Esophagus squamous epithelium (tissue), 5 donors: ENCODE measurements at places on chromosomes 3 and 15. TPM values are rescaled to one million over a fixed set of nuclear protein-coding genes. Genes with fewer than 3 reads are reported as not detected.

DNA sequence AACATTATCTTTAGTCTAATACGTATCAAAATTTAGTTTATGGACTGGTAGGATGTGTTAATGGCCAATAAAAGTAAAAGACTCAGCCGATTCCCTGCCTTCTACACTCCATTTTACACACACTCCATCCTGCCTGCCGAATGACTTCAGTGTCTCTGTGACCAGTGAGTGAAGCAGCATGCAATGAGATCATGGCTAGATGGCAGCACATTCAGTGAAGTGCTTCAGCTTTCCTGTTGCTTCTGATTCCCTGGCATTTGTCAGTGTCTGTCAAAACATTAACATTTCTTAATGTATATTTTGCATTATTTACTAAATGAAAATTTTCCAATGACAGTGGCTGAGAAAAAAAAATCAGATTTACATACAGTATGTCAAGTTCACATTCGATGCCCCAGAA, 412.0 kb downstream of the FHIT start:
- DNase-seq, result no peak

DNA sequence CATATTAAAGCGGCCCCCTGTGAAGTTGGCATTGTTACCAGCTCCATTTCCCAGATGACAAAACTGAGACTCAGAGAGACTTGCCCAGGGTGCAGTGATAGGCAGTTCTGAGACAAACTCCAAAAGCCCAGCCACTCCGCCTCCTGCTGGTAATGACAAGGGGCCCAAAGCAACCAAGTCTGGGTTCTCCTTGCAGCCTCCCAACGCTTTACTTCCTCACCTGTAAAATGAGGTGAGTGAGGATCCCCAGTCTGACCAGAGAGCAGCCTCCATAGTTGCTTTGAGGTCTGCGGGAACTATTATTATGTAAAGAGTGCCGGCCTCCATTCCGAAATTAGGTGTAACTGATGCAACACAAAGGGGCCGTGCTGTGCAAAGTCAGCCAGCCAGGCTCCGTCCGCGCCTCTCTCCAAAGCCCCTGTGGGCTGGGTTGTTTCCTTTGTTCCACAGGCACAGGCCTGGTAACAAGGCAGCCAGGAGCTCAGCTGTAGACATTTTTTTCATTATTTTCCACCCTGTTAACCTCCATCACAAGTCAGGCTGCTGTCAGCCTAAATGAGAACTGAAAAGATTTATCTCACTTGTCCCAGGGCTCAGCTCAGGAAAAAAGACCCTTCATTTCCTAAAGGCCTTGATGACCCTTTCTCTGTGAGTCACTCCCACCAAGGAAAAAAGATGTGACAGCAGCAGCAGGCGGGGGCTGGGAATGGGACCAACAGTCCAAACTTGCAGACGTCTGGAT, 139.1 kb upstream of the RAD18 start:
- no peak for DNase-seq

GRCh38 chr3:152270937-152271336, 2.2 kb downstream of the MBNL1 start:
- no peak for DNase-seq

DNA sequence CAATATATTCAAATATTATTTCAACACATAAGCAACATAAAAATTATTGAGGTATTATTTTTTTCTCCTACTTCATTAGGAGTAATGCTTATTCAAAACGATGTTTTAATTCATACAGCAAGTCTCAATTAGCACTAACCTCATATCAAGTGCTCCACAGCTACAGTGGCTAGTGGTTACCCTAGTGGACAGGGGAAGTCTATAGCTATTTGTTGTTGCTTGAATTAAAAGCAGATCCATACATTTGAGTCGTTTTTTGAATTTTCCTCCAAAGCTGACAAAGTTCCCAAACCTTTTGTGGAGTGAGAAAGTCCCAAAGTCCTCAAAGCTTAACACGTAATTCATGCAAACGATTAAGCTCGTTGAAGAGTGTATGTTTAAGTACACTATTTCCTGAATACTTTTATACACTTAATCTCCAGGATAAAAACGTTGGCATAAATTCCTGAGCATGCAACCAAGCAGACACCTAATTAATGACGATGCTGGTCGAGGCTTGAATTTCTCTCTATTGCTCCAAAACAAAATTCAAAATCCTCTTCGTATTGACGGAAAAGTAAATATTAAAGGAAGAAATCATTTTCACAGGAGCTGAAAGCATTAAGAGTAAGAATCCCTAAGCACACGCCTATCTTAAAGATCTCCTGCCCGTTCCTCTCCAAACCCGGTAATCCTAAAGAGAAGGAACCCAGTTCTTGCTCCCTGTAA, 985 bp downstream of the VPS13C start:
- no peak for DNase-seq

AADACL2 gene
- not detected for total RNA-seq

GRCh38 chr3:36800533-36801116, 36.3 kb upstream of the DCLK3 start:
- no peak for DNase-seq

PIGBOS1 gene
- total RNA-seq, result 12.4 TPM

GLDN gene
- total RNA-seq, result 2.1 TPM

DNA sequence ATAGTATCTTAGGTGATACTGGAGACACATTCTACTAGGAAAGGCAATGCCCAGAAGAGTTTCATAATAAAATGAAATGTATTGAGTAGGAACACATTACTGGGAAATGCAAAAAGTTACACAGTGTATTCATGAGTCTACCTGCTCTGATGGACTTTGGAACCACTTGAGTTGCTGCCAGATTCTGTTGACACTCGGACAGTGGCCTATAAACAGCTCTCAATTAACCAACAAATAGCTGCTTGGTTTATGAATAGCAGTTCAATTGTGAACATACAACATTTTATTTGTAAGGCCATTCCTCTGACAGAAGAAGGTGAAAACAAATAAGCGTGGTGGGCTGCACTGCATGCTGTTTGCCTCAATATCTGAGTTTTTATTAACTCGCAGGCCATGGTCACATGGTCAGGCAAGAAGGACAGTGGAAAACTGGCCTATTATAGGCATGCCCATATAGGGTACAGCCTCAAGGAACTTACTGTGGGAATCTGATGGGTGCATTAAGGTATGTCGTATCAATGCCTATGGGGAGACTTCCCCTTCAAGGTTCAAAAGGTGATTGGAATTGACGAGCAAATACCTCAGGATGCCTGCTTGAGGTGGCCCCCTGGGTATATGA, 66.2 kb downstream of the C3orf80 start:
- no peak for DNase-seq

AGBL1 gene
- not detected for total RNA-seq

DNA sequence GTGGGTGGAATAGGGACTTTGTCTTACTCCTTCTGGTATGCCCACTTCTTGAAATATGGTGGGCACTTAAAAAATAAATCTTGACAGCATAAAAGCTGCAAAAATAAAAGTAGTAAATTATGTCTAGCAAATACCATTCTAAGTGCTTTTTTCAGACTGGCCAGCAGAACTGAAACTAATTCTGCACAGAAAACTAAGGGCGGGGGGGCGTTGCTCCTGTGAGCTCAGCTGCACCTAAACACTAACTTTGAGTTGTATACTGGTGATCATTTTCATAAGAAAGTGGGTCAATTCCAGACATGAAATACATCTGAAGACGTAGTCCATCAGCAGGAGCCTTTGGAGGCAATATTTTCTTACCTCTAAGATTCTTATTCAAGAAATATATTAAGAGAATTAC, 114.8 kb downstream of the WDR76 start:
- no peak for DNase-seq

FBXO22 gene
- total RNA-seq, result 5.6 TPM

DNA sequence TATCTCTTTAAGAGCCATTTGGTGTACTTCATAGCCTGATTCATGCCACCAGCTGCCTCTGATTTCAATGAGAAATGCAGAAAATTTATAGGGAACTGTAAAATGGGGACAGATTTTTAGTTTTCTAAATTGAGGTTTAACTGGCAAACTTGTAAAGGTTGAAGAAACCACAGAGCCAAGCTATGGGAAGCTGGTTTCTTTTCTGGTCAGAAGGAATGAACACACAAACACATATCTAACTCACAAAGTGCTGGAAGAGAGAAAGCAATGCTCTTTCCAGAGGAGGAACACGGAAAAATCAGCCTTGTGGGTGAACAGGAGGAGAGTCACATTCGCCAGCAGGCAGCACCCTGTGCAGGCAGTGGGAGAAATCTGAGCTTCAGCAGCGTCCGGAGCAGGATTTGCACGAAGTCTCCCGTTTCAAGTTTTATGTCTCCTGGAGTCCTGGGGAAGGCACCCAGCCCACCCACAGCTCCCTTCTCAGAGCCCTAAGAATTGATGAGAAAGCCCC, 481 bp downstream of the MASP1 start:
- DNase-seq, result no peak

DNA sequence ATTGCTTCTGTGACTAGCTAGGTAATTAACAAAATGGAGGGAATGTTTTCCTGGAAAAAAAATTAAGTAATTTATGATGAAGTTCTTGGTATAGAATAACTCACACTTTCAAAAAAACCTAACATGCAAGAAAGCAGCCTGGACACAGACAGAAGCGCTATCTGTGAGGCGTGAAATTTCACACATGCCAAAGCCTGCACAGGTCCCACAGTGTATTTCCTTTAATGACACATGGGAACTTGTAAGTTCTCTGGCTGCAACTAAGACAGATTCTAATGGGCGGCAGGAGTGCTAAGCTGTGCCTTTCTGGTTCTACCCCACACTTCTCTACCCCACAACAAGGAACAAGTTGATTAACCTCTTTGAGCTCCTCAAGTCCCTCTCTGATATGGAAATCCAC, 84.9 kb upstream of the NEO1 start:
- DNase-seq, result no peak

MYL3 gene
- total RNA-seq, result not detected

- no peak for DNase-seq
Observed at GRCh38 chr15:79635149-79635771, 203.1 kb downstream of the MINAR1 start.

DNA sequence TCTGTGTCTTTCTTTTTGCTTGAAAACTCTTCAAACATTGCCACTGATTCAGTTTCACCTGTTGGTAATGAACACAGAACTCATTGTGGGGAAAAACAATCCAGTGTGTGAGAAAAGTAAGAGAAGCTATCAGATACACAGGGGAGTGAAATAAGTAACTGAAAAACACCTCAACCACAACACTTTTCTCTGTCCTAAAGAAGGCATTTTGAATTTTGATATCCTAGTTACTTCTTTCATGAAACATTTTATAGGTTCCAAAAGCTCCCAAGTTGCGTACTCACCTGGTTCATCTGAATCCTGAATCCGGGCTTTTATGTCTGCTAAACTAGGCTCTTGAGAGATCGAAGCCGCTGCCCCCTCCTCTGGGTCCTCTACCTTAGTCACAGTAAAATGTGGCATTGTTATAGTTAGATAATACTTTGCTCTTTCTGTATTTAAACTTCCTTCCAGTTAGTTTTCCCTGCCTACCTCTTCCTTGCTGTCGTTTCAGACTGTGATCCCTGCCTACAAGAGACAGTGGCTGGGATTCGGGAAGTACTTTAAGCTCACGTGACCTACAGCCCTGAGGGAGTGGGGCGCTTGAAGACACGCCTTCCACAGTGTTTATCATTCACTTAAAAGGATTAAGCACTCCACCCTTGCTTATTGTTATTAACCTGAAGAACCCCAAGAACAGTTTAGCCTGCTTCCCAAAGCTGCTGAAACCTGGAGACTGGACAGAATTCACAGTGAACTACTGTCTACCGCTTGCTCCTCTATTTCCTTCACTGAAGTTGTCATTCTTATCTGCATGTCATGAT, 19.1 kb downstream of the SLC12A6 start:
- DNase-seq, result no peak

DNA sequence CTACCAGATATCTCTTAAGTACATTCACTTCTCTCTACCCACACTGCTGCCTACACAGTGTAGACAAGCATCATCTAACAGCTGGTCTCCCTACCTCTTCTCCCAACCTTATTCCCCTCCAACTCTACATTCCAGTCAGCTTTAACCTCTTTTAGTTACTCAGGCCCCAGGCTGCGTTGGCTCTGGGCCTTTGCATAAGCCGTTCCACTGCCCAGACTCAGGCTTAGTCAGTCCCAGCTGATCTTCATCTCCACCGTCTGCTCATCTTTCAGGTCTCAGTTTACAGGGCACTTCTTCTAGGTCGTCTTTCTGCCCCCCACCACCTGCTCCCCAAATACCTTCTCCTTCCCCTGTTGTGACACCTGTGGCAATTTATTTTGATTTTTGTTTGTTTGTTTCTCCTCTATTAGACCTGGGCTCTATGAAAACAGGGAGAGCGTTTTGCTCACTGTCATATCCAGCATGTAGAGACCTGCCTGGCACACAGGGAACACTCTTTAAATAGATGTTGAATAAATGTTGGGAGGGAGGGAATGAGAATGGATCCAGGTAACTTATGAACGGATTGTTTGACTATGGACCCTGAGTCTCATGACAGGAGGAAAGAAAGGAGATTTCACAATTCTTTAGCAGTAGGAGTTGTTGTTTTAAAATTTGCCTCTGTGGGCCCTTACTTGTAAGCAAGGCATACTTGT, 11.1 kb downstream of the SLC27A2 start:
- no peak for DNase-seq

DNA sequence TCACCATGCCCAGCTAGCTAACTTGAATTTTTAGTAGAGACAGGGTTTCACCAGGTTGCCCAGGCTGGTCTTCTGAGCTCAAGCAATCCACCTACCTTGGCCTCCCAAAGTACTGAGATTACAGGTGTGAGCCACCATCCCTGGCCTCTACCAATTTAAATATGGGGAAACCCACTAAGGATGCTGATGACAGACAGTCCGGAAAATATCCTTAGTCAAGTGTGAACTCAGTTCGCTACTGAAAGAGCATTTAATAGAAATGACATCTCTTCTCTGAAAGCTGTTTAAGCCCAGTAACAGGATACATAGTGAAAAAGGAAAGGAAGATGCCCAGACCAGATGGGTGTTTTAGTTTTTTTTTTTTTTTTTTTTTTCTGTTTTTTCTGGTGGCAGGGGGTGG, 7.7 kb upstream of the GRAMD2A start:
- no peak for DNase-seq

DNA sequence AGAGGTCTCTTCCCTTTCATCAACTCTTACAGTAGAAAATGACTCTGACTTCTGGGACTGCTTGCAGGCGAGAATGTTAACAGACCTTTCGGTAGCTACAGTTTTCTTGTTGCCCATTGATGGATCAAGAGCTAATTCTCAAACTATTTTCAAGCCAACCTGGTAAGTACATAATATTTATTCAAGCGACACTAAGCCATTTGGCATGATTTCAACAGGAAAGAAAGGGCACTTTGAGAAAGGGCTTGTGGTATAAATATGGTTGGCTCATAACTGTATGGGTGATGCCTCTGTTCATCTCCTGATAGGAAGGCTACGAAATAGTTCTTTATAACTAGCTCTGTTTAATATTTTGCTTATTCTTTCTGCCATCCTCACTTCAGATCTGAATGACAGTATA, 196.2 kb upstream of the CNTN4 start:
- no peak for DNase-seq

PPP2R3A gene
- 13.9 TPM for total RNA-seq

DNA sequence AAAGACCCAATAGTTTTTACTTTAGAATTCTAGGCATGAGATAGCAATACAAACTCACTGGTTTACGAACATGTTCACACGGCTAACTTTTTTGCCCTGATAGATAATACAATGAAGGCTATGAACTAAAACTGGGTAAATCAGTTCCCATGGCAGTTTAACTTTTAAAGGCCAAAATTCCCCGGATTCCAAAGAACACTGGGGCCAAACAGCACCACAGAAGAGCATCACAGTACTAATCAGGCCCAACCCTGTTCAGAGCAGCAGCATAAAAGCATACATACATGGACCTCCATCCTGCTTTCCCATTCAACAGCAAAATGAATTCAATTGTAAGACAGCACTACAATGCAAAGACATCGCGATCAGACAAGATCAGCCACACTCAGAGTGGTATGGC, 540.3 kb upstream of the CCDC54 start:
- DNase-seq, result no peak

GRCh38 chr15:68526784-68527183, 52.0 kb upstream of the CORO2B start:
- no peak for DNase-seq
